ENCODE measurements at places on chromosomes 6 and 20.

- DNase-seq = no peak
Measured at GRCh38 chr6:42086046-42087035, 36.0 kb downstream of the TAF8 start.

GRCh38 chr20:43383026-43383795, 74.5 kb upstream of the SRSF6 start:
- no peak for DNase-seq

DNA sequence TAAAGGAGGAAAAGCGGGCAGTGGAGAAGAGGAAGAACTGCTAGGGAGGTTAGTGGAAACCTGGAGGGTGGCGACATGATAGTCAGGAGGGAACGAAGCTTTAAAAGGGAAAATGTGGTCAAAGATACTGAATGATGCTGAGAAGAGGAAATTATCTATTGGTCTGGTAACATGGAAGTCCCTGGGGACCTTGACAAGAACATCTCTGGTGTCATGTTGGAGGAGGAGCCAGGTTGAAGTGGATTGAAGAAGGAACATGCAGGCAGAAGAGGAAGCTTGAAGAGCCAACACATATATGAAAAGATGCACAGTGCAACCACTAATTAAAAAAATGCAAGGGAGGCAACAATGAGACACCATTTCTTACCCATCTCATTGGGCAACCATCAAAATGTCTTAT, 251.9 kb upstream of the RNF24 start:
- no peak for DNase-seq

DNA sequence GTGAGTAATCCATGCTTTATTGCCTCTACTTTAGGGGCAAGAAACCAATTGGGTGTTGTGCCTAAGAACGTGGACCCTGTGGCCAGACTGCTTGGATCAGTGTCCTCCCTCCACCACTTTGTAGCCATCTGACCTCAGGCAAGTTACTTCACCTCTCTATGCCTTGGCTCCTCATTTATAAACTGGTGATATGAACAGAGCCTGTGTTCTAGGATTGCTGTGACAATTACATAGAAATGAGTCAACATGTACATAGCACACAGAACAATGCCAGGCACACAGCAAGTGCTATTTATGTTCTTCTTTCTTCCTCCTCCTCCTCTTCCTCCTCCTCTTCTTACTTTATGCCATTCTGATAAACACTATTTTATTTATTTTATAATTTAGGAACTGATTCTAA, 339.4 kb downstream of the CD83 start:
- no peak for DNase-seq

- DNase-seq = no peak
Measured at GRCh38 chr6:122393351-122393896, 6.0 kb upstream of the HSF2 start.

Measured in naive B cell (primary cell).